ENCODE measurements at places on chromosomes 4 and X.
A peak's percentile ranks its signal among the peaks of the same experiment; 100 is the strongest.

- no peak for DNase-seq
Observed at GRCh38 chr4:6753103-6753560, 29.4 kb upstream of the KIAA0232 start.

DNA sequence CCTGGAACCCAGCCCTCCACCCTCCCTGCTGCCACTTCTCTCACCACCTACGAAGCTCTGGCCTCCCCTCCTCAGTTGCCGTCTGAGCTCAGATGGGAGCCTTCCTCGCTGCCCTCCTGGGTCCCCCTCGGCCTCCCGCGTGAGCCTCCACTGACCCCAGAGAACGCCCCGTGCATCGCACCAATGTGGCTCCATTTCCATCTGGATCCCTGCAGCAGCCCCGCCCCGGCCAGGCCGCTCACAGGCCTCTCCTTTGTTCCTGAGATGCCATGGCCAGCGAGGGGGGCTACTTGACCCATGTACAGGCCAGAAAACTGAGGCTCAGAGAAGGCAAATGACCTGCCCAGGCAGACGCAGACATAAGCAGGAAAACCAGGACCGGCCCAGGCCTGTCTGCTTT lies 242.4 kb upstream of the PSAPL1 start:
- no peak for DNase-seq

- DNase-seq, result no peak
Observed at GRCh38 chrX:45506149-45506730, 305.6 kb upstream of the DIPK2B start.

- no peak for DNase-seq
Observed at GRCh38 chr4:93912146-93912545, 83.6 kb downstream of the ATOH1 start.

GRCh38 chr4:129344058-129344457 lies 248.1 kb downstream of the C4orf33 start:
- DNase-seq, result peak; percentile 23

DNA sequence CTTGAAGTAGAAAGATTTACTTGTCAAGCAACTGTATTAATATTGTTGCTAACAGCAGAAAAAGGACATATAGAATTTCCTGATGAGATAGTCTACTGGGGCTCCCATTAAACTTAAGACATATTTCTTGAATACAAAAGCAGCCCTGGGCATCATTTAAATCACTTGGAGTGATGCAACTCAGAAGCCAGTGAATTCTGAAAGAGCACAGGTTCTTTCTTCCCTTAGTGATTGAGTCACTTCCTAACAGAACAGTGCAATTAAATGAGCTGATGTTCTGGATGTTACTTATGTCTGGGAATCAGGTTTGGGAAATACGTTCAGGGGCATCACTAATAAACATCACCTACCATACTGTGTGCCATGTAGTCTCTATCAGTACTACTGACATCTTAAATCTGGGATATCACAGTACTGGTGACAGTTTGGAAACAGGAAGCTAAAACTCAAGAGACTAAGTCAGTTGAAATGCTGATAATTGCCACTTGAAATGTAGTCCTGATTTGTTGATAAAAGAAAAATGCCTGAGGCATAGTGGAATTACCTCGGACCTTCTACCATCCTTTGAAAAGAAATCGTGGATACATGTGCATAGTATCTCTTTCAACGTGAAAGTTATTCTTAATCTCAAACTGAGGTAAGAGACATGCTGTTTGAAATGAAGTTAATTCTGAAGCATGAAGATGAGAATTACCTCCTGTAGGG lies 249.2 kb upstream of the GPRIN3 start:
- DNase-seq, result no peak

- no peak for DNase-seq
Observed at GRCh38 chr4:453267-453666, 45.7 kb downstream of the ZNF721 start.

DNA sequence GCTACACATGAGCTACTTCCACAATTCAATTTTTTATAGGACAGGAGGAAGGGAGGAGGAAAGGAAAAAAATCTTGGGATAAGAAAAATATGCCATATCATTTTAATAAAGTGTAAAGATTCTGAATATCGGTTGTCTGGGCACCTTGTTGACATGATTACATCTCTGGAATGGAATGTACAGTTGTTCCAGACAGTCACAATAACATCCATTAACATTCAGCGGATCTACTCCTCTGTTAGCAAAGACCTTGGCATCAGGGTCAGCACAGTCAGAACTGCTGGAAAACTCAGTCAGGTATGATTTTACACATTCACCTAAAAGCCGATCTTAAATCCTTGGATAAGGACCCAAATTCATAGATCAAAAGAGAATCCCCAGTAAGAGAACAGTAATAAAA lies 85.4 kb upstream of the ARMCX2 start:
- peak; percentile 2 for DNase-seq

GRCh38 chrX:101407167-101407747 lies 468 bp downstream of the GLA start:
- DNase-seq, result no peak
